Left kidney (tissue), 8 donors: ENCODE measurements at places on chromosomes 5 and 9. TPM values are rescaled to one million over a fixed set of nuclear protein-coding genes. Genes with fewer than 3 reads are reported as not detected.

The TPPP gene
- 7.3 TPM for polyA plus RNA-seq

The ABCA1 gene
- polyA plus RNA-seq, result 12.8 TPM

DNA sequence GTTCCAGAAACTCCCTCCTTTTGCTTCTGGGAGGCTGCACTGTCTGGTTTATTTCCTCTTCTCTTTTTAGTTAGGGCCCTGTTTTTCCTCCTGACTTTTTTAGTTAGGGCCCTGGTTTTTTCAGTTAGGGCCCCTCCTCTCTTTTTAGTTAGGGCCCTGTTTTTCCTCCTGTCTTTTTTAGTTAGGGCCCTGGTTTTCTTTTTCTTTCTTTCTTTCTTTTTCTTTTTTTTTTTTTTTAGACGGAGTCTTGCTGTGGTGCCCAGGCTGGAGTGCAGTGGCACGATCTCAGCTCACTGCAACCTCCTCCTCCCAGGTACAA, 15.1 kb downstream of the GSN start:
- DNase-seq, result no peak

- DNase-seq, result no peak
These were observed 48.8 kb downstream of the KCNT1 start for GRCh38 chr9:135750786-135751185.

- no peak for DNase-seq
These were observed 42.1 kb downstream of the UBQLN1 start for GRCh38 chr9:83665580-83666200.

- DNase-seq, result no peak
These were observed 179.3 kb downstream of the DEPDC1B start for GRCh38 chr5:60520451-60521227.
